Kidney (tissue), 22 donors: ENCODE measurements at places on chromosomes 11 and 22. TPM values are rescaled to one million over a fixed set of nuclear protein-coding genes. Genes with fewer than 3 reads are reported as not detected.

GRCh38 chr11:66331542-66332370 lies 4.5 kb downstream of the RIN1 start:
- H3K4me3 ChIP-seq, result no peak overlapping the region
- DNase-seq, result no peak
- peaks cover 22% of the 10 kb centered on the region for H3K4me1 ChIP-seq

GRCh38 chr11:100970283-100971164 lies 159.1 kb downstream of the PGR start:
- DNase-seq, result no peak
- H3K36me3 ChIP-seq, result no peaks in the 10 kb centered on the region
- no peak overlapping the region for H3K27ac ChIP-seq
- no peaks in the 10 kb centered on the region for H3K27me3 ChIP-seq
- H3K4me3 ChIP-seq, result no peak overlapping the region
- no peaks in the 10 kb centered on the region for H3K4me1 ChIP-seq

DNA sequence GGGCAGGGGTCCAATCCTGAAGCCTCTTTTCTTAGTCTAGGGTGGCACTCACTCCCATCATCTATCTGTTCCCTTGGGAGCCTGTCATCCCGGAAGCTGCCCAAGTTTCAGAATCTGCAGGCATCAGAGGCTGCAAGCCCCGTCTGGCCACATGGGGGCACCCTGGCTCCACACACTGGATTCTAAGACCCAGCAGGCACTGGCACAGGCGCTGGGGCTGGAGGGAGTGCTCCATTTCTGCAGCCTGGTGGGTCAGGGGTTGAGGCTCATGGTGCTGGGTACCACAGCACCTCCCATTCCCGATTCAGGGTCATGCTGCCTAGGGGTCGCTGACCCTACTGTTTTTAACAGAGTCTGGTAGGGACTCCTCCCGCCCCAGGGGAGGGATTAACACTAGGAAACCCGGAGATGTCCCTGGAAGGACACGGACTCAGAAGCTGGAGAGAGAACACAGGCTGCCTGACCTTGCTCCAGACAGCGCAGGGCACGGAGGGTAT lies 243.9 kb upstream of the SYN3 start:
- H3K4me3 ChIP-seq, result peak overlapping the region; percentile 51
- no peaks in the 10 kb centered on the region for H3K36me3 ChIP-seq
- DNase-seq, result peak; percentile 88
- peaks cover 4% of the 10 kb centered on the region for H3K4me1 ChIP-seq
- H3K27me3 ChIP-seq, result no peaks in the 10 kb centered on the region
- H3K27ac ChIP-seq, result no peak overlapping the region

Gene WNT7B
- 2.4 TPM for polyA plus RNA-seq

Gene DDIAS
- polyA plus RNA-seq, result 0.19 TPM

GRCh38 chr11:492427-493226 lies 14.4 kb downstream of the RNH1 start:
- no peak overlapping the region for H3K27ac ChIP-seq
- peak; percentile 86 for DNase-seq
- H3K36me3 ChIP-seq, result peaks cover 16% of the 10 kb centered on the region

- no peak overlapping the region for H3K27ac ChIP-seq
- peaks cover 4% of the 10 kb centered on the region for H3K4me1 ChIP-seq
- no peaks in the 10 kb centered on the region for H3K36me3 ChIP-seq
- H3K27me3 ChIP-seq, result no peaks in the 10 kb centered on the region
- peak; percentile 71 for DNase-seq
These were observed 22.9 kb upstream of the JAM3 start for GRCh38 chr11:134045799-134046635.

DNA sequence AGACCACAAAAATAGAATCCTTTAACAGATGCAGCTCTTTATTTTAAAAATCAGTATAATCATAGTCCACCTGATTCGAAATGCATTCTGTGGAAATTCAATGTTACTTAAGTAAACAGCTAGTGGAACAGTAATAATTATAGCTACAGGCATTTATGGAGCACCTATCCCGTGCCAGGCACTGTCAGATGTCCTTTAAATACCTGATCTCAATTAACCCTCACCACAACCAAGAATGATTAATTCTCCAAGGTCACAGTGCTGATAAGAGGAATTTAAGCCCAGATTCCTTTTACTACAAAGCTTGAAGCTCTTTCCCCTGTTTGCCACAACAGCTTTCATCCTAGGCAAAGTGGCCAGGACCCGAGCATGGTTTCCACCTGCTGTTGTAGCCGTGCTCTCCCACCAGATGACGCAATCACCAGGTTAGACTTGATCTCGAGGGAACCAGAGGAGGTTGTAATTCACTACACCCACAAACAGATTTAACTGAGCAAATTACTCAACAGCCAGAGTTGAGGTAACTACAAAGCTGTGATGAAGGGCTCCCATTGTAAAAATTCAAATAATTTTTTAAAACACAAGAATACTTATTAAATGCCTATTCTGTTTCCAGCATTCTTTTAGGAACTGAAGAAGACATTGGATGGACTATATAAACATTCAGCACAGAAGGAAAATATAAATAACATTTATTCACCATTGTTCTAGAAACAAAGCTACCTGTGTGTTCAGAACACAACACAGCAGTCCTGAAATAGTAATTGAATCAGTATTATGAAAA lies 10.3 kb downstream of the PRDM10 start:
- H3K36me3 ChIP-seq, result no peaks in the 10 kb centered on the region
- DNase-seq, result peak; percentile 68
- H3K27ac ChIP-seq, result peak overlapping the region; percentile 42
- H3K27me3 ChIP-seq, result no peaks in the 10 kb centered on the region
- no peak overlapping the region for H3K4me3 ChIP-seq

GRCh38 chr22:23263651-23264555 lies 83.6 kb downstream of the BCR start:
- no peaks in the 10 kb centered on the region for H3K27me3 ChIP-seq
- no peak overlapping the region for H3K4me3 ChIP-seq
- DNase-seq, result no peak
- H3K4me1 ChIP-seq, result peaks cover 38% of the 10 kb centered on the region
- peaks cover 3% of the 10 kb centered on the region for H3K36me3 ChIP-seq
- peak overlapping the region; percentile 90 for H3K27ac ChIP-seq

DNA sequence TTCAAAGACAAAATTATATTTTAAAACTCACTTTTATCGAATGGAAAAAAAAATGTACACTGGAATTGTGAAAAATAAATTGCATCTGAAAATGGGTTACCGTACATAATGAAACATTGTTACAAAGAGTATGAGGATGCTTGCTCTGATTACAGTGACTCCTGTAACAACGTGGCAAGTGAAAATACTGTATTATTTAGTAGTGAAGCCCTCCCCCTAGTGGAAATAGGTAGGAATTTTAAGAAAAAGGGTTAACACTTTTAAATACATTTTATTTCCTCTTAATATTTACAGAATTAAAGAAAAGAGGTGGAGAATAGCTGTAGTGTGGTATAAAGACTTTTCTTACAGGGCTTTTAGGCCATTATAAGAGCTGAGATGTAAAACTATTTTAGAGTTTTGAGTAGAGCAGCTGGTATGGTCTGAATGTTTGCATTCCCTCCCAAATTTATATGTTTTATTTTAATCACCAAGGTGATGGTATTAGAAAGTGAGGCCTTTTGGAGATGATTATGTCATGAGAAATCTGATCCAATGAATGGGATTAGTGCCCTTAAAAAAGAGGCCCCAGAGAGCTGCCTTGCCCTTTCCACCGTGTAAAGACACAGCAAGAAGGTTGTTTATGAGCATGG lies 25.2 kb downstream of the FAM76B start:
- H3K36me3 ChIP-seq, result no peaks in the 10 kb centered on the region
- no peak overlapping the region for H3K27ac ChIP-seq
- H3K4me3 ChIP-seq, result no peak overlapping the region
- H3K4me1 ChIP-seq, result no peaks in the 10 kb centered on the region
- no peak for DNase-seq
- H3K27me3 ChIP-seq, result no peaks in the 10 kb centered on the region

DNA sequence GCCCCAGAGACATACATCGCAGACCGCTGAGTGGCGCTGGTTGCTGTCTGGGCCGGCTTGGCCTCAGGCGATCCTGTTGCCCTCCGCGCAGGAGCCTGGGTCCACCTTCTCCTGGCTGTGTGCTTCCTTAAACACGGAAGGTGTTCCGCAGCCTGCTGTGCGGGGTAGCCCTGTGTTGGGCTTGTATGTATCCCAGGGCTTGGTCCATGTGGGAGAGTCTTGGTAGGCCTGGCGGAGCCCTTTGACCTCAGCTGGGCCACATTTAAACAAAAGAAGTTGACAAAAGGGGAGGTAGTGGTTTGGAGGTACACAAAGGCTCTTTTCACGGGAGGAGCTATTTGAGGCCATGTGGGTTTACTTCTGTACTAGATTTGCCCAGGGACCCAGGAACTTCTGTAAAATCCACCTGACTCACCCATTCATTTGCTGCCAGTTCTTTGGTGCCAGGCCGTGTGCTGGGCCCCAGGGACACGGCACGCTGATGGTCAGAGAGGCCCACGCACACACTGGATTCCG lies 11.0 kb upstream of the GRAMD4 start:
- H3K27ac ChIP-seq, result no peak overlapping the region
- no peaks in the 10 kb centered on the region for H3K27me3 ChIP-seq
- H3K4me1 ChIP-seq, result no peaks in the 10 kb centered on the region
- no peak overlapping the region for H3K4me3 ChIP-seq
